ENCODE measurements at places on chromosomes 5 and 9.

DNA sequence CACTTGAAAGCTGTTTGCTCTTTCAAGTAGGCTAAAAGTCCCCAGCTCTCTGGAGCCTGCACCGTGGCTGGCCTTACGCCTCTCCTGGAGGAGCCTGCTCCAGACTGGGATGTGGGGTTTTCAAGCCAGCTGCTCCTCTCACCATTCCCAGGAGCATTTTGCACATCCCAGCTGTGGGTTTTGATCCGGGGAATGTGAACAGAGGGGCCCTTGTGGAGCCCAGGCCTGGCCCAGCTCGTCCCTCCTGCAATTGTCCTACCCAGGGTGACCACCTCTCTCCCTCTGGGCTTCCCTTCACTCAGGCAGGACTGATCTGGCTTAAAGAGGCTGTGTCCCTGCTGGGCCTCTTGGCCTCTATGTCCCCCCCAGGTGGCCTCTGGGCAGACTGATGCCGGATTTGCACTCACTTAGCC is 32.5 kb upstream of the TIFAB start:
- DNase-seq: no peak

DNA sequence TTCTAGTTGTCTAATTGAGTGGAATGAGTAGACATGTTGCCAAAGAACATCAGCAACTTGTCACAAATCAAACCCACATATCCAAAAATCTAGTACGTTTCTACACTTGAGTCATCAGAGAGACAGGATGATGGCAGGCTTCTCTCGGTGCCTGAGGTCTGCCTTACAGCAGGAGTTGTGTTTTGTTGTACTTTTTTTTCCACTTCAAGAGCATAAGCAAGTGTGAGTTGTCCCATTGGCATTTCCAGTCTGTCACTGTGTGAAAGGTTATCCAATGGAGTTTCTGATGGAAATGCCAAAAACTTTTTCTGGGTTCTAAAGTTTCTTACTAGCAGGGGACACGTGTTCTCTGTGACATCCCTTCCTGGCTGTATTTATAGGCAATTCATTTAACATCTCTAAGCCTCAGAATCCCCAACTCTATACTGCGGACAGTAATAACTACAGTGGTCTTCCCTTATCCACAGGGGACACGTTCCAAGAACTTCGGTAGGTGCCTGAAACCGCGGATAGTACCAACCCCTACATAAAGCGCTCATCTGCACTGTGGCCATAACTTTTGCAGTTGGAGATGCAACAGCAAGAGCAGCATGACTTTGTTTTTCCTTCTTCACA is 246.5 kb downstream of the SYK start:
- no peak for DNase-seq

GRCh38 chr9:115137526-115137925 is 19.6 kb upstream of the TNC start:
- no peak for DNase-seq

DNA sequence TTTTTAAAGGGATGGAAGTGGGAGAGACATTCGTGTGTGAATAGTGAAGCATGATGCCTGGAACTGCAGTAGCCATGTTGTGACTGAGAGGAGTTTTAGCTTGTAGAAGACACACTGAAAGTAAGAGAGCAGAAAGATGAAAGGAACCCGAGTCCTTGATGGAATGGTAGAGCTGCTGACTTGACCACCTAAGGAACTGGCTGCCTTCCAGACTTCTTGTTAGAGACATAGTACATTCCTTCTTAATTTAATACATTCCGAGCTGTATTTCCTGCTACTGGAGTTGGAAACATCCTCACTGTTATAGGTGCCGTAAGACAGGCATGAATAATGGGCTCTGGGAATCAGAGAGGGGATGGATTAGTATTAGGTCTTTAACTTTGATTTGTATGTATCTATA is 7.4 kb downstream of the CER1 start:
- no peak for DNase-seq

DNA sequence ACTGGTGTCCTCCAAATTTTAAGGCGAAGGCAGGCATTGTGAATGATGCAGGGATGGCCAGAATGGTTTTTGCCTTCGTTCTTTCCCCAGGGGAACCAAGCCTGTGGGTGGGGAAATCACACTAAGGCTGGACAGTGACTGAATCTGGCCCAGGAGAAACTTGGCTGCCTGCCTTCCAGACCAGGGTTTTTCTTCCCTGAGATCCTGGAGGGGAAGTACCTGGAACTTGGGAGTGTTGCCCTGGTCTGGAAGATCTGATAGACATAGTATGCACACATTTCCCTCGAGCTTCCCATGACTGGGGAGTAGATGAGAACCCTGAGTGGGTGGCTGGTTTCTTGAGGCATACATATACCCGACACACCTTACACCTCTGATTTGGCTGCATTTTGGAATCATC is 664 bp upstream of the IL11RA start:
- no peak for DNase-seq

GRCh38 chr5:27020973-27021372 is 17.4 kb downstream of the CDH9 start:
- DNase-seq: no peak

All from cortex of kidney (tissue), 1 donor.